ENCODE measurements at places on chromosomes 12 and 14.

DNA sequence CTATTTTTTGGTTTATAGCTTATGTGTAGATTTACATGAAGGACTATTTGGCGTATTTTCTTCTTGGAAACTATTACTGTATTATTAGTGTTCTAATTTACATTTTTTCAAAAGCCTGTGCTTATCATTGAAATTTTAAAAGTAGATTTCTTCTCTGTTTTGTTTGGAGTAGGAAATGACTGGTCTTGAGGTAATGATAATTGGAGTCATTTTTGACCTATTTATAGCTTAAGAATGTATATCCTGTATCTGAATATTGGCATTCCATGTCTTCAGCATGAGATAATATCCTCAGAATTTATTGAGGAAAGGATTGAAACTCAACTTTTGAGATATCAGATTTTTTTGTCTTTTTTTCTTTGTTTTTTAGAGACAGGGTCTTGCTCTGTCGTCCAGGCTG is 193.4 kb downstream of the ERC1 start:
- DNase-seq: no peak

DNA sequence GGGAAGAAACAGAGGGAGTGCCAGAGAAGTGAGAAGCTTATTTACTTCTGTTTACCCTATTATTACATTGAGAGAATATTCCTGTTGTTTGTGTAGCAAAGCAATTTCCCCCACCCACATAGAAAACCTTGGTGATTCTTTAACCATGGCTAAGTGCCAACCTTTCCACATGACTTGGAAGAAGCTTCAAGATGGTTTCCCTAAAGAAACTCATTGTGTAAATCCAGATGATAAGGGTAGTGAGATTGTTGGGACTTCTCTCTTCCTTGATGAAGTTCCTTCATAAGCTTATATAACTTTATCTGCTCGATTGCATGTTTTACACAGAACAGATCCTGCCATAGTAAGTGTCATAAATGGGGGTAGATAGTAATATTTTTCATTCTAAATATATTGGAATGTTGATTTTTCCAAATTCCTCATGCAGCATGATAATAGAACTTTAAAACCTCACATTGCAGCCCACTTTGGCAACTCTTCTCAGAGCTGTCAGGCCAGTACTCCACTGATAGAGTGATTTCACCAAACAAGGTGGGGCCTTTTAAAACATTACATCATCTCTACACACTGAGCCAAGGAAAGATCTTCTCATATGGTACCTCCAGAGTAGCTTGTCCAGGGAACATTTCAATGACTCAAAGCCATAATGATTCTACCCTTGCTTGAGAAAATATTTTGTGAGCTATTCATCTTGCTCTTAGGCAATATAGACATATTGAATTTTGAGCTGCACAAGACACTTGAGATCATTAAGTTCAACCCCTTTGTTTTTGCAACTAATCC is 47.8 kb upstream of the KIF21A start:
- no peak for DNase-seq

- DNase-seq: no peak
Measured at GRCh38 chr12:41683513-41684240, 461.0 kb downstream of the GXYLT1 start.

GRCh38 chr14:68195126-68195525 is 375.5 kb downstream of the RAD51B start:
- DNase-seq: no peak

- no peak for DNase-seq
Measured at GRCh38 chr12:114703060-114703493, 19.1 kb upstream of the TBX3 start.

DNA sequence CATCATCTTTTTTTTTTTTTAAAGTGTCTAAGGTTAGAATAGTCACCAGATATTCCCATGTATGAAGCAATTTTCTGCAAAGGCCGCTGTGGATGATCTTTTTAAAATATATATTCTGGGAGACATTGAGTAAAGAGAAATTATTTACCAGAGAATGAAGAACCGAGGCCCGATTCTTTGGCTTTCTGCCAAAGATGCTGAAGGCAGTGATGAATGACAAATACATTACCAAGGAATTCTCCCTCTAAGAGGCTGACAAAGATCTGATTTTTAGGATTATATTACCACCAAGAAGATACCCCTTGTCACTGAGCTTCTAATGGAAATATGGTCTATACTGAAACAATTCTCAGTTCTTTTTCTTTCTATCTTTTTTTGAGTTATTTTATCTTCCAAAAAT is 336.8 kb downstream of the NAV3 start:
- DNase-seq: no peak

- no peak for DNase-seq
Measured at GRCh38 chr12:49924628-49925246, 21.0 kb upstream of the FAIM2 start.

GRCh38 chr14:69424149-69424923 is 25.8 kb downstream of the SLC39A9 start:
- DNase-seq: peak; percentile 39
